Esophagus muscularis mucosa (tissue), 4 donors: ENCODE measurements at places on chromosomes 2 and 18. TPM values are rescaled to one million over a fixed set of nuclear protein-coding genes. Genes with fewer than 3 reads are reported as not detected.

TEX44 gene
- total RNA-seq: not detected

VAMP5 gene
- 50.7 TPM for total RNA-seq

OLA1 gene
- 59.2 TPM for total RNA-seq

COL6A3 gene
- 350 TPM for total RNA-seq

SPR gene
- total RNA-seq: 57.0 TPM

DNA sequence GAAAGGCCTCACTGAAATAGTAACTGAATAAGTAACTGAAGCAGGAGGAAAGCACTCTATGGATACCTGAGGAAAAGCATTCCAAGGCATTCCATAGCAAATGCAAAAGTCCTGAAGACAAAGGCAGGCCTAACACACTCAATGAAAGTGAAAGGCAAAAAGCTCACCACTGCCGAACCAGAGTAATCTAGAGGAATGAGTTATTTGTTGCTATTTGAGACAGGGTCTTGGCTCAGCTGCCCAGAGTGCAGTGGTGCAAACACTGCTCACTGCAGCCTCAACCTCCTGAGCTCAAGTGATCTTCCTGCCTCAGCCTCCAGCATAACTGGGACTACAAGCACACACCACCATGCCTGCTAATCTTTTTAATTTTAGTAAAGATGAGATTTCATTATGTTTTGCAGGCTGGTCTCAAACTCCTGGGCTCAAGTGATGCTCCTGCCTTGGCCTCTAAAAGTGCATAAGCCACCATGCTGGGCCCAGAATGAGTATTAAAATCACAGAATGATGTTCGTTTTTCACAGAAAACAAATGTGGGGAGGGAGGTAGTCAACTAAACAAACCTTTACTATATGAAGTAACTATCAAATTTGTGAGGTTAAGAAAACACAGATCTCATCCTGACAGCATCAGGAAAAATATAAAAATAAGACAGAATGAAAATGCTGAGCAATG lies 17.9 kb downstream of the PIAS2 start:
- DNase-seq: no peak

- DNase-seq: no peak
Observed at GRCh38 chr18:21997207-21998143, 171.9 kb upstream of the GATA6 start.

DNA sequence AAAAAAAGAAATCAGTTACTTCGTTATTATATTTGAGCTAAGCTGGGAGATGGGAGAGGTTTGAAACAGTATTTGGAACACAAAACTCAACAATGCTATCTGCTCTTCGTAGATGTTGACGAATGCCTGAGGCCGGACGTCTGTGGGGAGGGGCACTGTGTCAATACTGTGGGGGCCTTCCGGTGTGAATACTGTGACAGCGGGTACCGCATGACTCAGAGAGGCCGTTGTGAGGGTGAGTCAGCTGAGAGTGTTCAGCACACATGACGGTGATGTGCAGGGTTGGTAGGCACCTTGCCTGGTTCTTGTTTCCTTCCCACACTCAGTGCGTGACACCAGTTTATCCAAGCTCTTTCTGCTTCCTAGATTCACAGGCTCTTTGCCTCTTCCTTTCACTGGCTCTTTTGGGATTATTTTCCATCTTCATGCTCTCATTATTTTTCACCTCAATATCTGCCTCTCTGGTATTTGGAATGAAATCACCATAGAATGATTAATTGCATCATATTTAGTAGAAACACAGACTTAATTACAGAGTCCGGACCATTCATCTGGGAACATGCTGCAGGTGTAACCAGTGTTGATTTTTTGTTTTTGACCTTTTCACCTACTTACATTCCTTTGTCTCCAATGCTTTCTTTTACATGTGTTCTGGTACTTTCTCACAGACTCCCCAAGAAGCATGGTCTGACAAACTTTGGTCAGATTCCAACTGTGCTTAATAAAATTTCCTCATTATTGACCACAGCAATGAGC lies 200.6 kb upstream of the RASGRP3 start:
- DNase-seq: no peak

DNA sequence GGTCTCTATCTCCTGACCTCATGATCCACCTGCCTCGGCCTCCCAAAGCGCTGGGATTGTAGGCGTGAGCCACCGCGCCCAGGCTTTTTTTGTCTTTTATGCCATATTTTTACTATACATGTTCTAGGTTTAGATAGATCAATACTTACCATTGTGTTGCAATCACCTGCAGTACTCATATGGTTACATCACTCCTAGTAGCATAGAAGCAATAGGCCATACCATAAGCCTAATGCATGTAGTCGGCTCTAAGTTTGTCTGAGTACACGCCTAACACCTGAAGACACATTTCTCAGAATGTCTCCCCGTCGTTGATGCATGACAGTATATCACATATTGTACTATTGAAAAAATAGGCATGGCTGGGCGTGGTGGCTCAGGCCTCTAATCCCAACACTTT lies 27.1 kb upstream of the TGIF1 start:
- DNase-seq: no peak
